ENCODE measurements at places on chromosomes 2 and 18.

DNA sequence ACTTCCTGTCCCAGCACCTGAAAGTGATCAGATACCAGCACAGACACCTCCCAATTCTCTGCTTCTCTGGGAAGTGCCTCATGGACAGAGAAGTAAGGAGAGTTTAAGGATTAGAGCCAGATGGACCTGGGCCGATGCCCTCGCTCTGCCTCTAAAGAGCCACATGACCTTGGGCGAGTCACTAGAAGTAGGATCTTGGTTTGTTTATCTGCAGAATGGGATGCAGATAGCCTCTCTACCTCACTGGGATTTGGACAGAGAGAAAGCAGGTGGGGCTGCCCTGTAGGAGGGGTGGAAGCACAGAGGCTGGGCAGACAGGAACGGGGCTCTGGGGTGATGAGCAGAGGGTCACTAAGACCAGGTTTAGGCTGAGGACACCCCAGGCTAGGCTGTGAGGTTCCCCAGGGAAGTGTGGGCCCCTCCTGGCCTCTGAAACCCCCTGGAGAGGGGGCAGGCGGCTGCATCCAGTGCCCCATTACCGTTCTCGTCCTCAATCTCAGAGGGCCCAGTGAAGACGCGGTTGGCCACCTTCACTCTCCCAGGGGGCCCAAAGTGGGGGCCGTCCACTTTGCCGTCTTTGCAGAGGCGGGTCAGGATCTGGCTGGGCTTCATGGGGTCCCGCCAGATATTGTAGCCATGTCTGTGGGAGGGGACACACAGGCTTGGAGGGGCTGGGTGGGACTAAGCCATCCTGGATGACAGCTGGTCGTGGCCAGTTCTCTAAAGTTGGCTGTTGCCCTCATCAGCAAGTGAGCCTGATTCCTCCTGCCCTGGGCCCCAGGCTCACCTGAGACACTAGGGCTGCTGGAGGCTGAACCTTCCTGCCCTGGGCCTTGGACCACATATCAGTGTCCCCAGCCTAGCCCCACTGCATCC is 13.3 kb downstream of the OTOF start:
- DNase-seq: no peak

- no peak for DNase-seq
Measured at GRCh38 chr2:203706403-203706802, at the start of gene CD28. Gene CD28 (plus strand): TSS chr2:203706639. CDS start chr2:203706697, 58 bp downstream.

GRCh38 chr2:144942516-144943256 is 422.8 kb upstream of the ZEB2 start:
- DNase-seq: no peak

DNA sequence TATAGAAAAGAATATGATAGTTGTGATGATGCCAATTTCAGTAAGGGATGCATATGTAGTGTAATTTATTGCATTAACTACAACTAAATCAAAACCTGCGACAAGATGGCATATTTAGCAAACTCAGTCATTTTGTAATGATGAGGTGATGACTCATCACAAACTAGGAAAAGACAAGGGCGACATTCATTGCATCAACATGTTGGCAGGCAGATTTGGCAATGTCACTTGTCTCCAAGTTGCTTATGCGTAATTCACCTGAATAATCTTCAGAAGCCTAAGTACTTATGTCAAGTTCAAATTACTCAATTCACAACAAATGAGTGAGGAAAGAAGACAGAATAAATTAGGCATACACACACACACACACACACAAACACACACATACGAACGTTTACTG is 273.2 kb upstream of the RGPD4 start:
- DNase-seq: no peak

DNA sequence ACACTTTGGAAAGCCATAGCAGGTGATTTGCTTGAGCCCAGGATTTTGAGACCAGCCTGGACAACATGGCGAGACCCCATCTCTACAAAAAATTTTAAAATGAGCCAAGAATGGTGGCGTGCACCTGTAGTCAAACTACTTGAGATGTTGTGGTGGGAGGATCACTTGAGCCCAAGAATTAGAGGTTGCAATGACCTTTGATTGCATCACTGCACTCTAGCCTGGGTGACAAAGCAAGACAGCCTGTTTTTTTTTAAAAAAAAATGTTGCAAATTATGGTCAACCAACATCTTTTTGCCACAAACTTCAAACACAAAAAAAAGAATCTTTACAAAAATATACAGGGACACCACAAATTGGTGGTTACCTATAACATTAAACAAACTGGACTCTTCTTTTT is 40.3 kb downstream of the MEX3C start:
- no peak for DNase-seq

DNA sequence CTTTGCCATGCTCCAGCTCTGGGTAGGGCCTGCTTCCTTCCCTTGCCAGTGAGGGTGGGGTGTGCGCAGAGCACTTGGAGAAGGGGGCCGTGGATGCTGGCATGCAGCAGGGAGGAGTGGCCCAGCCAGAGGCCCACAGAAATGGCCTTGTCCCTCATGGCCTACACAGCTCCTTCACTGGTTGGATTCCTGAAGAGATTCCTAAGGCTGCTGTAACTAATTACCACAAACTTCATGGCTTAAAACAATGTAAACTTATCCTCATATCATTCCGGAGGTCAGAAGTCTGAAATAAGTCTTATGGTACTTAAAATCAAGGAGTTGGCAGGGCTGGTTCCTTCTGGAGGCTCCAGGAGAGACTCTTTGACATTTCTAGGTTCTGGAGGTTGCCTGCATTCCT is 195.2 kb downstream of the GLI2 start:
- no peak for DNase-seq

- DNase-seq: no peak
Measured at GRCh38 chr2:241183221-241183620, 5.3 kb upstream of the ANO7 start.

DNA sequence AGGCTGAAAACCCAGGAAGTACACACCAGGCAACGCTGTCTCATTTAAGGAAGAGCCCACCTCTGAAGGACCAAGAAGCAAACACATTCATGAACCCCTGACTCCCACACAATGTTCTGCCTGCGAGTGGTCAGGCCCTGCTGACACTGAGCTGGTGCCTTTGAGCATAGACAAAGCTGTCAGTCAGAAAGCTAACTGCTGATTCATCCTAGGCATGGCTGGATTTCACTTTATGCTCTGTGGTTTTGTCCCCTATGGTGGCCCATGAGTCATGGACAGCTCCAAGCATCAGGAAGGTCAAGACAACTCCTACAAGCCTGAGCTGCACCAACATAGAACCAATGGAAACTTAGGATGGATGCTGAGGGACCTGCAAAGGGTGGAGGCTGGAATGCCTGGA is 78.9 kb downstream of the UXS1 start:
- DNase-seq: peak; percentile 96

GRCh38 chr2:197167608-197168314 is 142.8 kb downstream of the ANKRD44 start:
- no peak for DNase-seq

DNA sequence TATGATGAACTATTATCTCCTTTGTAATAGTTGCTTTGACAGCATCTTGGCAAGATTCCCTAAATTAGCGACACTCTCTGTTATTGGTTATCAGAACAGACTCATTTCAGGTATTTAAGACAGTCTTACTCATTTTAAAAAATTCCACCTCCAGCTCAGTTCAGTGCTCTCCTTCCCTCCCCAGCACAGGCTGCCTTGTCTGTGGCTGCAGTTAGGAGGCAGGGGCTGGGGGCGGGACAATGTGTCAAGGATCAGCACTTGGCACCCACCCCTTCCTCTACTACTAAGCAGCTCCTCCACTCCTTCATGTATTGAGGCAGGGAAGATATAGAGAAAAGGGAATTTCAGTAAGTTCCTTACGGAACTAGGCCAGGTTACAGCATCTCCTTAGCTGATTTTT is 85.0 kb downstream of the VSNL1 start:
- DNase-seq: no peak

GRCh38 chr2:169114056-169114455 is 44.7 kb downstream of the DHRS9 start:
- peak; percentile 48 for DNase-seq

DNA sequence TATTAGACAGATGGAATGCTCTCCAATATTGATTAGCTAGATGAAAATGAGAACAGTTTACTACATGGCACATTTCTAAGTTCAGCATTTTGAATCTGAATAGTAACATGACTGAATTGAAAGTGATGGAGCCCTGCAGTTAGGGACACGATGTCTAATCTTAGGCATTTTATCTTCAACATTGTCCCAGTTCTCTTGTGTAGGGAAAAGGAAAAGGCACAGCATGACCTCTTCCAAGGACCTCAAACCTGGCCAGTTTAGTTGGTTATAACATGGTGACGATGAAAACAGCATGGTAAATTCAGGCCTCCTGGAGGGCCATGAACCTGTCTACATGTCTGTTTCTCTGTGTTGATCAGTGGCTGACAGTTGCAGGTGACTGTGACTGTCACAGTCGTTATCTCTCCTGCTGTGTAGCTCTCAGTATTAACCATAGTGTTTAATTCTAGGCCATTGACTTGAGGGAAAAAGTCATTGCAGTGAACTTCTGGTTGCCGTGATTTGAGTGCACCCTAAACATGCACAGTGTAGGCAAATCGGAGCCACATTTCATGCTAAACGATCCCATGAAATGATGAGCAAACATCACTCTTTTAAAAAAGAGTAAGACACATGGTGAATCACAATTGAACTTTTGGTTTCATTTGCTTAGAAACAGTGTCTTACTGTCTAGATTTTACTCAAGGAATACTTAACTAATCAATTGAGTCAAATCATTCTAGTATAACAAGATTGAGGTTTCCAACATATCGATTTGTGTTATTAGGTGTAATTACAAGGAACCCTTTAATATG is 129.7 kb downstream of the PHLPP1 start:
- DNase-seq: no peak

DNA sequence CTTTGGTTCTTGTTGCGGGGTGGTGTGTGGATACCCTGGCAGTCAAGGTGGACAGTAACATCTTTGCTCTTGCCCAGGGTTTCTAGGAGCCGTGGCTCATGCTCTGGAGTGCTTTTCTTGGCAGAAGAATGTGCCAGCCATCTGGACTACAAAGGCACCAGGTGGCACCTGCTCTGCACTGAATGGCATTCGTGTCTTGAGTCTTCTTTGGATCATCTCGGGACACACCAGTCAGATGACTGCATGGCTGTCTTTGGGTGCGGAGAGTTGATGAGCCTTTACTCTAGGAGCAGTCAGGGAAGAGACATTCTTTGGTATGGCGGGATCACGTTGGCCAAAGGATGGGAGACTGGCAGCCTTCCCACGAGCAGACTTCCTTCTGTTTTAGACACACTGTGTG is 104.1 kb upstream of the SEC11C start:
- DNase-seq: no peak

- DNase-seq: peak; percentile 93
Measured at GRCh38 chr18:23596183-23596582, 9.9 kb upstream of the NPC1 start.

DNA sequence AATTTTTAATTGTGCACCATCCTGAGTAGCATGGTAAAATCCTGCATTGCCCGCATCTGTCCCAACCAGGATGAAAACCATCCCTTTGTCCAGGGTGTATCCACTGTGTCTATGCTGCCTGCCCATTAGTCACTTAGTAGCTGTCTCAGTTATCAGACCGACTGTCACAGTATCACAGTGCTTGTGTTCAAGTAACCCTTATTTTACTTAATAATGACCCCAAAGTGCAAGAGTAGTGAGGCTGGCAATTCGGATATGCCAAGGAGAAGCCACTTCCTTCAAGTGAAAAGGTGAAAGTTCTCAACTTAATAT is 8.8 kb downstream of the ITSN2 start:
- no peak for DNase-seq

GRCh38 chr2:60280238-60280637 is 273.2 kb downstream of the BCL11A start:
- DNase-seq: no peak

DNA sequence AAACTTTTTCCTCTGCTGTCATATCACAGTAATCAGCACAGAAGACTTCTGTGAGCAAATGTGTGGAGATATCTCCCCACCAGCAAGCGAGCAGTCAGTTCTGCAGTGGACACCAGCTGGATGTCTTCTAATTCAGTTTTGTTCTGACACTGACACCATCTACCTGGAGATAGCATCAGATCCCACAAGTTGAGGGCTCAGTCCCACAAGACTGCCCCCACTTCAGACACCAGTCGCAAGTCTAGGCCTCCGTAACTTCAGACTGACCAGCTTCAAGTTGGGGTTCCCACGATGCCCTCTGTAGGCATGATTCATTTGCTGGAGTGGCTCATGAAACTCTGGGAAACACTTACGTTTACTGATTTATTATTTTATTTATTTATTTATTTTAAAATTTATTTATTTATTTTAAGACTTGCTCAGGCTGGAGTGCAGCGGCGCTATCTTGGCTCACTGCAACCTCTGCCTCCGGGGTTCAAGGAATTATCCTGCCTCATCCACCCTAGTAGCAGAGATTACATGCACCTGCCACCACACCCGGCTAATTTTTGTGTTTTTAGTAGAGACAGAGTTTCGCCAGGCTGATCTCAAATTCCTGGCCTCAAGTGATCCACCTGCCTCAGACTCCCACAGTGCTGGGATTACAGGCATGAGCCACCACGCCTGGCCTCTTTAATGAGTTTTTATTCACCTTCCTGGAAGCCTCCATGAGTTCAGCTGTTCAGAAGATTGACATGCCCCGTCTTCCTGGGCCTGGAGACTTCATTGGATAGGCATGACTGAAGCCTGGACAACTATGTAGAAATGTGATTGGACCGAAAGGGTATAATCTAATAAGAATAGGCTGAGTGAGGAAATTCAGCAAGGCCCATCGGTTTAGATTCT is 55.7 kb downstream of the PAPOLG start:
- no peak for DNase-seq

- DNase-seq: no peak
Measured at GRCh38 chr2:48901015-48901343, 145.5 kb upstream of the LHCGR start.

GRCh38 chr2:217904614-217904965 is 98.2 kb downstream of the TNS1 start:
- no peak for DNase-seq

GRCh38 chr2:129061069-129061768 is 742.6 kb upstream of the HS6ST1 start:
- no peak for DNase-seq

GRCh38 chr2:147999126-147999525 is 21.4 kb downstream of the ORC4 start:
- no peak for DNase-seq

GRCh38 chr2:169193618-169194017 is 124.3 kb downstream of the DHRS9 start:
- DNase-seq: no peak

- no peak for DNase-seq
Measured at GRCh38 chr2:187917535-187917934, 363.3 kb upstream of the TFPI start.

- no peak for DNase-seq
Measured at GRCh38 chr2:17076533-17076932, 410.9 kb upstream of the CYRIA start.

- no peak for DNase-seq
Measured at GRCh38 chr2:233346930-233347329, 7.4 kb upstream of the DGKD start.

- no peak for DNase-seq
Measured at GRCh38 chr18:72542342-72542741, 1.8 kb downstream of the CBLN2 start.

- peak; percentile 68 for DNase-seq
Measured at GRCh38 chr18:59056706-59057492, 82.8 kb upstream of the SEC11C start.

All from inflammatory macrophage (primary cell).